ENCODE measurements at places on chromosomes 1 and 21.

DNA sequence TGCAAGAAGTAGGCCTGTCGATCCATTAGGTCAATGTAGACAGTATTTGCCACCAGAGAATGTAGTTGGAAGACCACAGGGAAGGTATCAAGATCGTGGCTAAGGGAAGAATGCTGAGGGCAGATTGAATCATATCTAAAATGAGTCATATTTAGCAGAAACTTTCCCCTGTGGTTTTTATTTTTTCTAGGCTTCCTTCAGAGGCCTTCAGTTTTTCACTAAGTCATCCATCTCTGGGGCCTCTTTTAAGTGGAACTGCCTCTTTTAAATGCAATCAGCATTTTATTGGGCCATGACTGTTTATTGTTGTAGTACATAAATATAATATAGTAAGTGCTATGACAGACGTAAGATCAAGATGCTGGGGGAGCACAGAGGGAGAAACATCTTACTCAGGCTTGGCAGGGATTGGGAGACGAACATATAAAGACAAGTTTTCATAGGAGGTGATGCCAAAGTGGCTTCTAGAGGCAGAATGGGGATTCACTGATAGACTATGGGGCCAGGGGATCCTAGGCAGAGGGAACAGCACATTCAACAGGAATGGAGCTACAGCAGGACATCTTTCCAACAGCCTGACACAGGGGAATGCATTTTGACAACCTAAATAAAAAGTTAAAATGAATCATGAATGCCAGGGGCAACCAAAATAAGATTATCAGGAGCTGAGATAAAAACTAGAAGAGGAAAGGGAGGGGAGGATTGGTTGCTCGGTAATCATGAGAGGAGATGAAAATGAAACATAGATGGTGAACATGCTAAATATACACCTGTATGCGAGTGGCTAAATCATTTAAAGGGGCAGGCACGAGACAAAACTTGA is 20.1 kb downstream of the UBE2U start:
- DNase-seq, result no peak

DNA sequence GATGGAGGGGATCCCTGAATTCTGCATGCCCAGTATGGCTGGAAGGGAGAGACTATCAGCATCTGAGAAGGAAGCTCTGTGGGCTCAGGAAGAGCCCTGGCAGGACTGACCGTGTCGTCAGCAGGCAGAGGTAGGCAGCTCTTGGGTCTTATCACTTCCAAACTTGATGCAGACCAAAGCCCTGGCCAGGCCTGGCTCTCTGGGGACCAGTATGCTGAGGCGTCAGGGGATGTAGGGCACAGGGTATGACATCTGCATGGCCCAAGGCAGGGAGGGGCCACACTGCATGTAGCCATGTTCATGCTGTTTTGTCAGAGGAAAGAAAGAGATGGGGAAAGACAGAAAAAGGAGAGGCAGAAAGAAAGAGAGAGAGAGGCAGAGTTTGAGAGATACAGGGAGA is 6.3 kb downstream of the FGR start:
- no peak for DNase-seq

- DNase-seq, result no peak
These were observed 121.5 kb upstream of the SOD1 start for GRCh38 chr21:31537872-31538576.

DNA sequence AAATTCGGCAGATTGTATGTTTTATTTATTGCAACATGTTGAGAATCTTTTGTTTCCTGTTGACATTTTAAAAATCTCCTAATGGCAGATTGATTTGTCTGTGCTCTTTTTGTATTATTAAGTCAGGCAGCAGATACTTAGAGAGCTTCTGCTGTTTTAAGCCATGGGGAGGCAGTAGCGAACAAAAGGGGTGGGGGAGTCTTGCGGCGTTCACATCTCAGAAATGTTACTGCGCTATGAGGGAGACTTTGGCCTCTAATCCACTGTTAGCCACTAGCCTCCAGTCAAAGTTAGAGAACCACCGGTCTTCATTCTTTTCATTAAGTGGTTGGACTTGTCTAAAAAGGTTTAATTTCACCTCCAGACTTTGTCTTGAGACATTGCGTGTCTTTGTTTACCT is 93.6 kb downstream of the DYRK1A start:
- no peak for DNase-seq

DNA sequence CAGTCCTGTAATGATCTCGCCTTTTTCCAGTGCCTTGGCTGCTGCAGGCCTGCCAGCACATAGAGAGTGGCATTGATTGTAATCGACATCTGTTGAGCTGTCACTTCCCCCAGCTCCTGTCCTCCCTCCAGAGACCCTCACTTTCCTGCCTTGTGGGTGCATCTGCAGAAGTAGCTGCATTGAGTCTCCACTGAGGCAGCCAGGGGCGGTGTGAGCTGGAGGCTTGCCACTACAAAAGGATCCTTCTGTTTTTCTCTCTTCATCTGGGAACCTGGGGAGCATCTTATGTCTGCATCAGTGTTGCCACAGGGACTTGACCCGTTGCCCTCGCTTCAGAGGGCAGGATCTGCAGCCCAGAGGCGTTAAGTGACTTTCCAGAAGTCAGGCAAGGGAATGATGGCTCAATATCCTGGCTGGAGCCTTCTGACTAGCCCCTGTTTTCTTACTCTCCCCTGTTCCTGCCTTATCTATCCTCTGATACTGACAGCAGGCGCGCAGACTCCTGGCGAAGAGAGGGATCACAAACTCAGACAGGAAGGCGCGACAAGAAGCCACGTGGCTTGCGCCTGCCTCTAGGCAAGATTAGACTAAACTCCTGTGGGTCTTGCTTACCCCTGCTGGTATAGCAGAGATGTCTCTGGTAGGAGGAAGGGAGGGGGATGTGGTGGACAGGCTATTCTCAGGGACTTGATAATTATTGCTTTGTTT is 13.3 kb upstream of the FMOD start:
- DNase-seq, result no peak

- no peak for DNase-seq
These were observed 7.0 kb upstream of the CTSE start for GRCh38 chr1:206030714-206031113.

GRCh38 chr1:212683357-212683722 is 16.3 kb downstream of the BATF3 start:
- DNase-seq, result no peak

- no peak for DNase-seq
These were observed 69.0 kb downstream of the DHRS3 start for GRCh38 chr1:12548973-12549459.

DNA sequence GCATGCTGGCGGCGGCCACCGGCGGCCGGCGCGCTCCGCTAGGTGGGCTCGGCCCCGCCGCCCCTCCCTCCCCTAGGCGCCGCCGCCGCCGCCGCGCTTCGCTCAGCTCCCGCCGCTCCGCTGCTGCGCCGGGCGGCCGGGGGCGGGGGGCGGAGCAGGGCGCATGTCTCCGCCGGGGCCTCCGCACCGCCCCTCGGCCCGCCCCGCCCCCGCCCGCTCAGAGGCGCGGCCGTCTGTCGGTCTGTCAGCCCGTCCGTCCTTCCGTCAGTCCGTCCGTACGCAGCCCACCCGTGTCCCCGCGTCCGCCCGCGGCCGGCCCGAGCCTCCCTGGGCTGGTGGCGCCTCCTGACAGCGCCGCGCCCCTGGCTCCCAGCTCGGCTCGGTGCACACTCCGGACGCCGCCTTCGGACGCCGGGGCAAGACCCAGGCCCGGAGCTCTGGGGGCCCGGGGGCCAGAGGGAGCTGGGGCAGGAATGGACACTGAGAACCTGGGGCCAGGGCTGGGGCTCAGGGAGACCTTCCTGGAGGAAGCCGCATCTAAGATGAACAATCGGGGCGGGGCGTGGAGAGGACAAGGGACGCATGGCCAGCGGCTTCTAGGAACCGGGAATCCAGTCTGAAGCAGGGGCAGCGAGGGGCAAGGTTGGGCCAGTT is at the start of gene GPR153:
TSS of gene GPR153 (minus strand) at position 138 of the 654 bp plus-strand sequence. CDS start 6,193 bp downstream, outside the sequence.
- no peak for DNase-seq

Measured in substantia nigra (tissue), 51 donors.